ENCODE measurements at places on chromosomes 6 and 20.
A peak's percentile ranks its signal among the peaks of the same experiment; 100 is the strongest.

GRCh38 chr6:140051521-140052512 is 677.4 kb upstream of the CITED2 start:
- no peak for ATAC-seq

- ATAC-seq = no peak
Observed at GRCh38 chr6:128826606-128827005, 56.3 kb upstream of the LAMA2 start.

DNA sequence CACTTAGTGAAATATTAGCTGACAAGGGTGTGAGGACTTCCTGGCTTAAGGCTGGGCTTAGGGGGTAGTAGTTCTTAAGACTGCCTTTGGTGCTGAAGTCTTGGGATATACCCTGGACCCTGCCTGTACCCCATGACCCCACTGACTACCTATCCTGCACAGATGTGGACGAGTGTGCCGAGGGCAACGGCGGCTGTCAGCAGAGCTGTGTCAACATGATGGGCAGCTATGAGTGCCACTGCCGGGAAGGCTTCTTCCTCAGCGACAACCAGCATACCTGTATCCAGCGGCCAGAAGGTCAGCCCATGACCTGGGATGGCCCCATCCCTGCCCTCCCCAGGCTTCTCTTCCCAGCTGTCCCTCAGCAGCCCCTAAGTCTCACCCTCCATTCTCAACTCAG is 17.8 kb downstream of the SCUBE3 start:
- no peak for ATAC-seq

- no peak for ATAC-seq
Observed at GRCh38 chr6:14831937-14832336, 413.9 kb upstream of the JARID2 start.

GRCh38 chr6:132041706-132042105 is 90.5 kb upstream of the CCN2 start:
- no peak for ATAC-seq

DNA sequence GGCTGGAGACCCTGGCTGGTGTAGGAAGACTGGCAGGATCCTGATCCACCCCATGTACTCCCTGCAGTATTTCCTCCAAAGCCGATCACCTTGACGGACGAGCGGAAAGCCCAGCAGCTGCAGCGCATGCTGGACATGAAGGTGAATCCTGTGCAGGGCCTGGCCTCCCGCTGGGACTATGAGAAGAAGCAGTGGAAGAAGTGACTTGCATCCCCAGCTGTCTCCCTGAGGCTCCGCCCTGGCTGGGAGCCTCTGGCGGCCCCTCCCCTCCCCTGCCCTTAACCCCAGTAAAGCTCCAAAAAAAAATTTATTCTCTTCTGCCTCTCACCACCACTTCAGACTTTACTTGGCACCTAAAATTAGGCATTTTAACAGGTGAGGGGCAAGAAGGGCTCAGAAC is 7.0 kb downstream of the COX4I2 start:
- ATAC-seq = no peak

- no peak for ATAC-seq
Observed at GRCh38 chr6:43359831-43360230, 9.6 kb downstream of the ZNF318 start.

- no peak for ATAC-seq
Observed at GRCh38 chr6:4848382-4849068, 72.3 kb downstream of the CDYL start.

DNA sequence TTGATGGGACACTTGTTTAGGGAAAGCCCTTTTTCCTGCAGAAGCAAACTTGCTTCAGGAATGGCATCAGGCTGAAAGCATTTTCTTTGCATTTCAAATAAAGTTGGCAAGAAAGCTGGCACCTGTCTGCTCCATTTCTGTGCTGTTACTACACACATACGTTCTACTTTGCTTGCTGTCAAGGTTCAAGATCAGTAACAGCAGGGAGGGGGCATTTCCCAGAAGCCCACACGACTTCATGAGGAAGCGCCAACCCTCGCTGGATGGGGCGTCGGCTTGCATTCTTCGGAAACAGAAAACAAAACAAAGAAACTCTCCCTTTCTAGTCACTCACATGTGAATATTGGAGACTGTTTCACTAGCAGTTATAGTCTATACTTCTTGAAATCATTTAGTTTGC is 46.4 kb downstream of the AKAP12 start:
- no peak for ATAC-seq

GRCh38 chr6:83463886-83464285 is 33.0 kb upstream of the ME1 start:
- no peak for ATAC-seq

GRCh38 chr20:48923149-48923718 is 1.7 kb downstream of the ARFGEF2 start:
- no peak for ATAC-seq

DNA sequence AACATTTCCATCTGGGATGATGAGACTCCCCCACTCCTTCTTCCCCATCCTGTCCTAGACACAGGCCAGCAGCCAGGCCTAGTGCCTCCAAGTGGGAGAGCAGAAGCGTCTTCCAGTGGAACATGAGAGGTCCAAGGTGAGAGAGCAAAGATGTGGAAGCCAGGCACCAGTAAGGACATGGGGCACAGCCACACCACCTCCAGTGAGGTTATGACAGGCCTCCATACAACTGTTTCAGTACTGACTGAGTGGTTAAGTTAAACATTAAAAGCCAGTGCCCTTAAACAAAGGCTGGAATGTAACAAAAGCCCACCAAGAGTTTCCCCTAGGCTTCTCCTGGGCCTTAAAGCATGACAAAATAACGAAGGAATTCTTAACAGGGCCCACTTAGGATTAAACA is 5.3 kb downstream of the ZBTB24 start:
- peak; percentile 57 for ATAC-seq
